ENCODE measurements at places on chromosomes 12 and 14.

GRCh38 chr12:54431911-54432814 lies 13.1 kb upstream of the ITGA5 start:
- DNase-seq, result peak; percentile 75

DNA sequence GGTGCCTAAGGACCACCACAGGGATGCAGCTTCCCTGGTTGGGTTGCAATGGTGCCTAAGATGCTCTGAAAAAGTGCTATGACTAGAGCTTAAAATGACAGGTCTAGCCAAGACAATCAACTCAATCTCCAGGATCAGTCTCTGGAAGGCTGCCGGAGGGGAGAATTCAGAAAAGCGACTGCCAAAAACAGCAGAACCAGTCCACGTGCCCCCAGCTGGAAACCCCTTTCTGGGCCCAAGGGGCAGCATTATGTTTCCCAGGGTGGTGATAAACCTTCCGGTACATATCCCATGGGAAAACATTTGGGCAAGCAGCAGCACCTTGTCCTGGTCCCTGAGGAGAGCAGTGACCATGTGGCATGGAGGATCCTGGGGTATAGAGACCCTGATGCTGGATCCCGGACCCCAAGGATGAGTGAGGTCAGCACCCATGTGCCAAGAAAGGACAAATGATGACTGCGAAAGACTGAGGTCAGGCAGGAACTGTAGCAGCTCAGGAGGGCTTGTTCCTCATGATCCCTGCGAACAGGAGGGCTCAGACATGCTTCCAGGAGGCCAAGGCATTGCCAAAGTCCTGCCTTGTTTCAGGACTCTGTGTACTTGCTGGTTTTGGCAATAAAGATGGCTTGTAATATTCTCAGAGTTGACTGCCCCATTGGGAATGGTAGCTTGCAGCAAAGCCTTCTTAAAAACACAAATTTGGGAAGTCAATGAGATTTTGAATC lies 49.9 kb upstream of the LTBP2 start:
- DNase-seq, result no peak

DNA sequence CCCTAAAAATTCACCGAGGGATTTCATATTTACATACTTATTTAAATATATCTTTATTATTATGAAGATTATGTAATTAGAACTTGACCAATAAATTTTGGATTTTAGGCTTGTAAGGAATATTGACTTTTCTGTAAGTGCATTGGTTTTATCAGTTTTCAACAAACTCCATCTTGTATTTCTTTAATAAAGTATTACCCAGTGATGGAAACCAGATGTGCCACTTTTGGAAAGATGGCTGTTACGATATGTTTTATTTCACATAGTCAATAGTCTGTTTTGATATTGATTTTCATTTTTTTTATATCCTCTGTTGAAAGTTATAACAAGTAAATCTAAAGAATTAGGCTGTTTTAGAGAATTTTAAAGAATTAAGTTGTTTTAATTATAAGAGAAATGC lies 1.8 kb downstream of the MON2 start:
- peak; percentile 15 for DNase-seq

DNA sequence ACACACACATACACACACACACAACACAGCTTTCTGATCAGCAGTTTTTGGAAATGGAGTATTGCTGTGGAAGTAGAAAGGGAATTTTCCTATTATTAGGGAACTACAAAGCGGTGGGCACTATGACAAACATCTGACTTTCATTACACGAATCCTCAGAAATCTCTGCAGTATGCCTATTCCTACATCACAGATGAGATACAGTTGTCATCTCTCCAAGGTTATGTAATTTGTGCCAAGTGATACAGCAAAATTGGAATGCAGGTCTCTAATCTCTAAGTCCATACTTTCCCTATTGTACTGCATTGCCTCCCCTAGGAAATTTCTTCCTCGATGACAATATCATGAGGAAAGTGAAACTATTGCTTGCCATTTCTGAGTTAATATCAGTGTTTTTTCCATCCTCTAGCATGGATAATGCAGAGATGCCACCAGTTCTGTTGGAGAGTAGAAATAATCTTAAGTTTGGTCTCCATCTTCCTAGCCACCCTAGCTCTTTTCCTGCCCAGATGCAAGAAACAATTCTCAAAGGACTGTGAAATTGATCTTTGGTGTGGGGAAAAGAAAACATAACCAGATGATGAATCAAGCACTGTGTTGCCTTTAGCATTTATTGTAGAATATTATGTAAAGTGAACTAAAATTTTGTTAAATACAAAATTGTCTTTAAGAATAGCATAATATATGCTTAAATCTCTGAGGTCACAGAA lies 94.7 kb downstream of the ERGIC2 start:
- peak; percentile 13 for DNase-seq

DNA sequence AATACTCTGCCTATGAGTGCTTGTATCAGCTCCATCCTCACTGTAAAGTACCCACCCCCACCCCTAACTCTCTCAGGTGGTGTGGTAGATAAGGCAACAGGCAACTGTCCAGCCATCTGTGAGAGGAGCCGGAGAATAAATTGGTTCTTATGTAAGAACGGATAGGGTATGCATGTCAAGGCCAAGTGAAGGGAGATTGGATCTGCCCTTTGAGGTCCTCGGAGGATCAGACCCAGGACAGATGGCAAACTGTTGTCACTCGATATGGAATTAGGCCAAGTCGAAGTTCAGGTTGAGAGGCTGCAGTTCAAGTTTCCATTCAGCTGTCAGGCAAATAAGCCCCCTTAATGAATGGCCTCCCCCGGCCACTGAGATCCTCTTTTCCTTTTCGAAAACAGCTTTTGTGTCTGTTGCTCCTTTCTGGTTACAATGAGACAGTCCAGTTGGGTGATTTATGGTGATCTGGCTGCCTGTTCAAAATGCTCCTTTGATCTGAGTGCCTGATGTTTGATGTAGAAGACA lies 120.3 kb downstream of the VRK1 start:
- no peak for DNase-seq

- no peak for DNase-seq
These were observed 33.7 kb upstream of the KTN1 start for GRCh38 chr14:55546212-55546874.

- DNase-seq, result peak; percentile 24
These were observed 179.0 kb downstream of the FOXN3 start for GRCh38 chr14:89237921-89238529.

- DNase-seq, result no peak
These were observed 1.1 kb downstream of the ALX1 start for GRCh38 chr12:85280984-85281630.

- DNase-seq, result no peak
These were observed 250.6 kb upstream of the ARID2 start for GRCh38 chr12:45478931-45479330.

DNA sequence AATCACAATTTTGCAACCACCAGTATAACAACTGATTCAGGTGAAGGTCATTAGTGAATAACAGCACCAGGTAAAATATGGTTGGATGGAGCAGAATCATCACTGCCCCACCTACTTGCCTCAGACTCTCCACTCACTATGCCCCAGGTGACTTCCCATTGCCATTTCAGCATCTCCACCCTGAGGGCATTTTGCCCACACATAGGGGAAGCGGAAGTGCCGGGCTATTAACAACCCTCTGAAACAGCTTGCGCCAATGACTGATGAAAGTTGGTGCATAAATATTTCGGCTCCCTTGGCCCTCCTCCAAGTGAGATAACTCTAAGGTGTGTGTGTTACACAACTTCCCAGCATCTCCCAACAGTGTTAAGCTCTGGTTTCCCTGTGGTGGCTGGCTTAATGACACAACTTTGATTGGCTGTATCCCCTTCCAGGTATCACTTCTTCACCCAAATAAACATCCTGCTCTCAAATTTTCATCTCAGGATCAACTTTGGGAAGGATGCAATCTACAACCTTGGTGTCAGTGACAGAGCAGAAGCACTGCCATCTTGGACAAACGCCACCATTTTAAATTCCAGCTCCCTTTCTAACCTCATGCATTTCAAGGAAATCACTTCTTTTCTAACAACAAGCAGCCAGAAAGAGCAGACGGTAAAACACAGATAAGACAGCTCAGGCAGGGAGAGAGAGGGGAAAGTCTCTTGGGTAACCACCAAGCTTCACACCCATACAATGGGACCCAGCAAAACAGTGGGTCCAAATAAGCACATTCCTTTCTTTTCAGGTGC lies 73.6 kb upstream of the PPP2R5C start:
- DNase-seq, result no peak

DNA sequence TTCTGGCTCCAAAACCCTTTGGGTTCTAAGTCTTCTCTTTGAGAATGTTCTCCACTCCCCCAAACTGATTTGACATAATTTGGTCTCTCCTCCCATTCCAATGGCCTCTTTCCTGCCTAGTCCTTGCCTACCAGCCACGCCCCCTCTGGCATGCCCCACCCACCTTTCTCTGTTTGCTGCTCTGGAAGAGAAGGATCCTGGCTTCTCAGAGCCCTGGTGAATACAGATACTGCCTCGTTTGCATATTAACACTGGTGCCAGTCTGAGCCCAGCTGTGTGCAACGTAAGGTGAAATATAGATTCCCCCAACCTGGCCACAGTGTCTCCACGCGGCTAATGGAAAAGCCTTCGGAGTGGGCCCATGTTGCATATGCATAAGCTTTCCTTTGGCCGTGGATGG lies 79.7 kb downstream of the PAPOLA start:
- peak; percentile 36 for DNase-seq

- no peak for DNase-seq
These were observed 94.1 kb downstream of the SLC8A3 start for GRCh38 chr14:70094631-70095030.

GRCh38 chr12:46910830-46911229 lies 85.0 kb upstream of the SLC38A4 start:
- DNase-seq, result no peak

GRCh38 chr12:70962226-70962794 lies 41.8 kb upstream of the PTPRR start:
- no peak for DNase-seq

- no peak for DNase-seq
These were observed 78.3 kb upstream of the RTL1 start for GRCh38 chr14:100981809-100982208.

DNA sequence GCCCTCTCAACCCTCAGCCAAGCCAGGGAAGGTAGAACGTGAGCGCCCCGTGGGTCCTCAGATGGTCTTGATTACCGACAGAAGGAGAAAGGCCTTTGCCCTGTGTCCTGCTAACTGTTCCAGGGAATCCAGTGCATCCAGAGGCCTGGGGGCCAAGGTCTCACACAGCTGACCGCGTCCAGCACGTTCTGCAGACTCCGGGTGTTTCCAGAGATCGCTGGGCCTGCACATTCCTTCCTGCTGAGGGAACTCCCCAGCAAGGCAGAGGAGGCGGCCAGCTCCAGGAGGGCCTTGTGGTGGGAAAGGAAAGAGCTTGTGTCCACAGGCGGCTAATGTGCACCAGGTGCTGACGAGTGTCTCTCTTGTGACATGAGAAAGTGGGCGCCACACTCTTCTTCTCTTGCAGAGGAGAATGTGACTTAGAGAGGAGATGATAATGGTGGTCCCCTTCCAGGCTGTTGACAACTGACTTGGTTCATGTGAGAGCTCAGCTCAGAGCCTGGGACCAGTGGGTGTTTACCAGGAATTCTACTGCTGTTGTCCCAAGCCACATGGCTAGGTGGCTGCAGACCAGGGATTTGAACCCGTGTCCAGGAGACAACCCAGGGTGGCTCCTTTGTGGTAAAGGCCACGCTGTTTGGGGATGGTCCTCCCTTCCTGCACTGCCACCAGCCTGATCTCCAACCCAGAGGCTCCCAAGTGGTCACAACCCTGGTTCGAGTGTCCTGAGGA lies 46.8 kb upstream of the DLK1 start:
- peak; percentile 93 for DNase-seq

GRCh38 chr14:75084513-75084912 lies 15.1 kb downstream of the ZC2HC1C start:
- DNase-seq, result no peak

DNA sequence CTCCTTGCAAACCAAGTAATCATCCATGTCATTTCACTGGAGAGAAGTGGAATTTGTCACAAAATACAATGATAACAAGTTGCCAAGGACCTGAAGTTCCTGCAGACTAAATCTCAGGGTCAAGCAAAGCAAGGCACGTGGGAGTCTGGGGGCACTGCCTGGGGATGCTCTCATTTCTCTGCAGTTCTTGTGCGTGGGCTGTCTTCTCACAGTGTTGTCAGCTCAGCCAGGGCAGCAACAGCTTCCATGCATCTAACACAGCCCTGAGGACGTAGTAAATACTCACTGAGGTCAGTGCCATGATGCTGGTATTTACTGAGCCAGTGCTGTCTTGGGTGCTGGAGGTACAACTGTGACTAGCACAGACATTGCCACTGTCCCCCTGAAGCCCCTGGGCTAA lies 62.9 kb upstream of the CMKLR1 start:
- DNase-seq, result no peak

DNA sequence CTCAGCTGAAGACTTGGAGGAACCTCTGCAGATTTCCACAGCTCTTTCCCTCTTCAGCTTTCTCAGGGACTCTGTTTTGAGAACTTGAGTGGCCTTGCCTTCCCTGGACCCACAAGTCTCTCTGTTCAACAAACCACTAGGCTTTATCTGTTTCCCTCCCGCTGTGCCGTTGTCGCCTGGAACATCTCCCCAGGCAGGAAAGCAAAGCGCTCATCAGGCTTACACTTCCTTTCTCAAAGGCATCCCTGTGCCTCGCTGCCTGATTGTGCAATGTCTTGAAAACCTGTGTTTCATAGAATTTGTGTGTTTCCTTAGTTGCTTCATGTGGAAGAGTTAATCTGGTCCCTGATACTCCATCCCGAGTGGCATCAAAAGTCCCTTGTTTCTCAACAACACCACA lies 64.1 kb downstream of the PPM1A start:
- DNase-seq, result no peak

GRCh38 chr12:51752234-51752889 lies 96.2 kb downstream of the FIGNL2 start:
- peak; percentile 96 for DNase-seq

- DNase-seq, result no peak
These were observed 102.0 kb downstream of the PIK3C2G start for GRCh38 chr12:18363321-18363720.

DNA sequence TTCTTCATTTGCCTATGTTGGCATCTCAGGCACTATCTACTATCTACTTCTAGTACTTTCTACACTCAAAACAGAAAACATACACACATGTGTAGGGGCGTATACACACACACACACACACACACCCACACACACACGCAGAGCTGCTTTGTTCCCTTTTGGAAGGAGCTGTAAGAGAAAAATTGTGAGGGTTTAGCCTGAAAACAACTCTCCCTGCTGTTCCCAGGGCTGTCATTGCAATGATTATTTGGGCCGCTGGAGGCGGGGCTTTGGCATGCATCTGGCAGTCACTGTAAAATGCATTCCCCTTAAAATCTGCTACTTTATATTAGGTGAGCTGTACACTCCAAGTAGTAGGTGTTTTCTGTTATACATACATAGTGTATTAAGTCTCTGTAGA lies 29.1 kb upstream of the SLC38A2 start:
- DNase-seq, result peak; percentile 46

- DNase-seq, result no peak
These were observed 25.0 kb downstream of the KIF21A start for GRCh38 chr12:39417916-39418315.

GRCh38 chr12:31474751-31475150 lies 116.2 kb downstream of the DENND5B start:
- no peak for DNase-seq

- no peak for DNase-seq
These were observed 219.1 kb downstream of the SLC41A2 start for GRCh38 chr12:104738776-104739642.
